ENCODE measurements at places on chromosomes 7 and 10.

GRCh38 chr10:67327626-67328535 lies 368.1 kb downstream of the CTNNA3 start:
- no peak for DNase-seq

- DNase-seq, result no peak
These were observed 12.6 kb downstream of the MAFK start for GRCh38 chr7:1542841-1543747.

DNA sequence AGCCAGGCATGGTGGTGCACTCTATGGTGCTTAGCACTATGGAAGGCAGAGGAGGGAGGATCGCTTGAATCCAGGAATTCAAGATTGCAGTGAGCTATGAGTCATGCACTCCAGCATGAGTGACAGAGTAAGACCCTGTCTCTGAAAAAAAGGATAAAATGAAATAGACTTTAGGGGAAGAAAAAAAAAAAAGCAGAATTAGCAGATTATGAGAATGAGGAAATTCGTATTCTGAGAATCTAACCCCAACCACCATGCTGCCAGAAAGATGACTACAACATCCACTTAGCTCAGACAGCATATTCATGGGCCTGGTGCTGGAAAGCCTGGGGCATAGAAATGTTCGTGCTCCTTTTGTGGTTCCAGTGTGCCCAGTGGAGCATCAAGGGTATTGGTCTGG lies 63.3 kb downstream of the TMEM26 start:
- no peak for DNase-seq

DNA sequence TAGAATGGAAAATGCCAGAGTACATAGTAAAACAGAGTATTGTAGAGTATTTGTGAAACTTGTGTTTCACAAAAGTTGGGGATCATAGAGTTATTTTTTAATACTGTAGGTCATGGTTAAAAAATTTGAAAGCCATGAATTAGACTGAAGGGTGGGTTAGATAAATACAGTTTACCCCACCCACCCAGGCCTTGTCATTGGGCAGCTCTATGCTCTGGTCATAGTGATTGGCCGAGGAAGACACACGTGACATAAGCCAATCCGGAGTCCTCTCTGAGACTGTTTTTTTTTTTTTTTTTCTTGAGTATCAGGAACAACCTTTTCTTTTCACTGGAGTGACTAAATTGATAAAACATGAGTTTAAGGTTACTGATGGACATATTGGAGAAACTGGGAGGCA lies 33.3 kb upstream of the ORC5 start:
- DNase-seq, result no peak

DNA sequence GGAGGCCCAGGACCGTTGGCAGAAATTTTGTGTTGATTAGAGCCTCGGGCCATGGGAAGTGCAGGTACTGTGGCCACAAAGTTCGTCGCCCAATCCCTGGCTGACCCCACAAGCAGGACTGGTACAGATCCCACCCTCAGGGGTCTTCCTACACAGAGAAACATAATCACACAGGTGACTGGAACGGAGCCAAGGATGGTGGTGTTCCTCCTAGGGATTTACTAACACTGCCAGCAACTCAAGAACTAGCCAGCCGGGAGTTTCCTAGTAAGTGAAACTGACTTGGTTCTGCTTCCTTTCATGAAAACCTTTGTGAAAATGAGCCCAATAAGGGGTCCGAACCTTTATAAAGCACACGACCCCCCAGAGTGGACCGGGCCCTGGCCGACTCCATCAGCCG lies 5.7 kb downstream of the CUX1 start:
- no peak for DNase-seq

GRCh38 chr10:86798025-86798424 lies 41.6 kb downstream of the BMPR1A start:
- no peak for DNase-seq

- DNase-seq, result no peak
These were observed at the start of gene CACNB2 for GRCh38 chr10:18140149-18140956. Gene CACNB2 (plus strand): TSS chr10:18140424.

GRCh38 chr10:63384001-63384400 lies 81.8 kb downstream of the JMJD1C start:
- no peak for DNase-seq

GRCh38 chr10:79342811-79343561 lies 4.3 kb upstream of the PPIF start:
- DNase-seq, result no peak

GRCh38 chr10:114703377-114704107 lies 45.5 kb upstream of the ABLIM1 start:
- DNase-seq, result no peak

- no peak for DNase-seq
These were observed 282.5 kb upstream of the MYO3A start for GRCh38 chr10:25651534-25651933.

GRCh38 chr7:124452186-124452585 lies 313.4 kb downstream of the GPR37 start:
- no peak for DNase-seq

DNA sequence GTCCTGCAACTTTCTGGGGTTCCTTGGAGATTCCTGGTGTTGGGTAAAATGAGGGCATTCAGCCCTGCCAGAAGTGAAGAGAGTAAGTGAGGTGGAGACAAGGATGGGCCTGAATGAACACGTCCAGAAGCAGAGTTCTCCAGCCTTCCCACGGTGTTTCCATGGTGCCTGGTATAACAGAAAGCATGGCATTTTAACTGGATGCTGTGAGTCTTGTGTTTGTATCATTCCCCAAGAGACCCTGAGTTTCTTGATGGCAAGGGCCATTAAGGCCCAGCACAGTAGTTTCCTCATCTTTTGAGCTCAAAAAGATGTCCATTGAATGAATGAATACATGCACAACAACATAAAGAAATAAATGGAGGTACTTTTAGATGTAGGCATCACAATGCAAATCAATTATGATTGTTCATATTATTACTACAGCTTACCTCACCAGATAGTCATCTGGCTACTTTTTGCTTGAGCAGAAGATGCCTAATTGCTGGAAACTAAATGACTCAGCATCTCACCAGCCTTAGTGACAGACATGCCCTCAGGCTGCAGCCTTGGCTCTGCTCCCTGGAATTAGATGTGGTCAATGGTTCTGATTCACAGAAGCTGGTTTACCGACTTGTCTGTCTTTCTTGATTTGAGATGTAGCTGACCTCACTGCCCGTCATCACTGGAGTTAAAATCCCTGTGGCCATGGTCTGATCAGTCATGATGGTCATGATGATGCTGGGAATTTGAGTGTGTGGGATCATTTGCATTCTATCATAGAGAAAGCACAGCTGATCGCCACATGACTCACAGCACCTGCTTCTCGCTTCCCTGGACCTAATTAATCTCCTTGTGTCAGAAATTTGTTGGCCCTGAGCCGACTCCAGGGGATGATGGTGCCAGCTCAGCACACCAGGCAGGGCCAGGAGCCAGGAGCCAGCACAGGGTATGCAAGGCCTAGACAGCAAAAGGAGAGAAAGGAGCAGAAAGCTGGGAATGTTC lies 83.9 kb downstream of the CXCL12 start:
- no peak for DNase-seq

DNA sequence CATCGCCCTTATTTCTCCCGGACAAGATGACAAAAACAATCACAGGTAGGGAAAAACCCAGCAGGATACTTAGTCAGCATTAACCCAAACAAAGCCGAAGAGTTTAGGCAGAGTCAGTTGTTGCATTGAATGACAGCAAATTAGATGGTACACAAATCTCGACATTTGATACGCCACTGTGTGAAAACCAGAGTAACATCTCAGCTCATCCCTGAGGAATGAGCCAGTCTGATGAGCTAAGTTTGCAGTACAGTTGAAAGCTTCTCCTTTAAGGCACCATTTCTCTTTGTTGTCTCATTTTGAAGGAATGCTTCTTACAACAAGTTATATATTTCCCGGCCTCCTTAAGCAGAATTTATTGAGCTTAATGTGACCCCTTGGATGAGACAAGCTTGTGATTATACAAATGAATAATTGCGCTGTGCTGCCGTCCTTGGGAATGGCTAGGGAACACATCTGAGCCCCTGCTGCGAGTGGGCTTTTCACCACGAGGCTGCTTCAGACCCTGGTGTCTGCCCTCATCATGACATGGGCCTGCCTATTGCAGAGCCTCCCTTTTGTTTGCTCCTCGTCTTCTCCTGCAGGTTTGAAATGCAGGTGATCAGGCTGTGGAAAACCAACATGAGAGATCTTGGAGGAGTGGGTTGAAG lies 137.3 kb downstream of the CELF2 start:
- no peak for DNase-seq

- DNase-seq, result no peak
These were observed 179.6 kb upstream of the TCERG1L start for GRCh38 chr10:131490991-131491594.

DNA sequence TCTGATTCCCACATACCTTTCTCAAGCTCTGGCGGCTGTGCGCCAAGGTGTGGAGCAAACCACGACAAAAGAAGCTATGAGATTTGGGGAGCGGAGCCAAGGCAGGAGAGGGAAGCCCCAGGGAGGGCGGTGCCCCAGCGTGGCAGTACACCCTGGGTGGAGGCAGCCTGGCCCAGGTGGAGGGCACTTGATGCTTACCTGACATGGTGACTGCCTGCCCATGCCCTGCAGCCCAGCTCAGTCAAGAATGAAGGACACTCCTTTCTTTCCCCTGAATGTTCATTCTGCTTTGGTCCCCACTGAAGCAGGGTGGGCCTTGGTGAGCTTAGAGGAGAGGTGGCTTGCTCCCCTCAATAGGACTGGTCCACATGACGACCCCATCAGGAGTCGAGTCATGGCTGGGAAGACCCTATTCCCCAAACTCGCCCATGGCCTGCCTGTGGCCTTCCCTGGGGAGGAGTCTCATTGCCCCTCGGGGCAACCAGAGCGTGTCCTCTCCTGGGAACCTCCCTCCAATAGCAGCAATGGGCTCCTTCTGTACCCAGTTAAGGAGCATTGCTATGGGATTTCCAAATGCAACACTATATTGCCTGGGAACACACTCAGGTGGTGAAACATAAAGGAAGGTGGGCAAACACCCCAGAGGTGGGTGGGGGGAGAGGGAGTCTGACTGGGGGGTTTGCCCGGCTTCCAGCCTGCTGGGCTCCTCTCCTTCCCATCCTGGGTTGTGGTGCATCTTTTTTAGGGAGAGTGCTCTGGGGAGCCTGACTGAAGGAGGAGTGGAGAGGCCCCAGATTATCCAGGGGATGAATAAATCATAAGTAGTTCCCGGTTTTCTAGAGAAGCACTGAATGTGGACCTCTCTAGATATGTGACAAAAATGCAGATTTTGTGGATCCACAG lies 22.7 kb downstream of the RAMP3 start:
- DNase-seq, result no peak

DNA sequence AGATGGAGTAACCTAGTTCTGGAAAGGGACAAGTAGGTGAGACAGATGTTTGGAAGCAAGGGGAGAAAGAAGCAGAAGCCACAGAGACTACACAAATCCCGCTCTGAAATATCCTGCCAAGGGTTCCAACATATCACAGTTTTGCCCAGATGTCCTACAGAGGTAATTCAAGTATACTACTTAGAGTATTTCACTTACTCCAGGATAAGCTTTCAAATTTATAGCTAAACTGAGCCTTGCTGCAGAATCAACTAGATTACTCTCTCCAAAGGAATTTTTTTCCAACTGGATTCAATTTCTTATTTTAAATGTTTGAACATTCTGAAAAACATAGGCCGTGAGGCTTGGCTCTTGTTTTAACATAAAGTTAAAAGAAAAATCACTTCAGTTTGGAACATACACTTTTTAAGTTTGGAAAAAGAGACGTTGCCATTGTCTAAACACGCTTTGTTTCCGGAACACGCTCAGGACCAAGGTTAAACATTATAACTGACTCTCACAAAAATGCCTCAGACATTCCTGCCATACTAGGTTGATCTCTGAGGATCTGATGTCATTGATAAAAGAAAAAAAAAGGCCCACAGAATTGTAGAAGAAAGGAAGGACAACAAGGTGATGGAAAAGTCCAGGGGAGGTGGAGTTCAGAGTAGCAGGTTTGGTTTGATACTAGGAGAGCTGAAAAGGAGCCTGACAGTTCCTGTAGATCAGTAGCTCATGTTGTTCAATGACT lies 74.8 kb downstream of the FAM185A start:
- DNase-seq, result no peak

DNA sequence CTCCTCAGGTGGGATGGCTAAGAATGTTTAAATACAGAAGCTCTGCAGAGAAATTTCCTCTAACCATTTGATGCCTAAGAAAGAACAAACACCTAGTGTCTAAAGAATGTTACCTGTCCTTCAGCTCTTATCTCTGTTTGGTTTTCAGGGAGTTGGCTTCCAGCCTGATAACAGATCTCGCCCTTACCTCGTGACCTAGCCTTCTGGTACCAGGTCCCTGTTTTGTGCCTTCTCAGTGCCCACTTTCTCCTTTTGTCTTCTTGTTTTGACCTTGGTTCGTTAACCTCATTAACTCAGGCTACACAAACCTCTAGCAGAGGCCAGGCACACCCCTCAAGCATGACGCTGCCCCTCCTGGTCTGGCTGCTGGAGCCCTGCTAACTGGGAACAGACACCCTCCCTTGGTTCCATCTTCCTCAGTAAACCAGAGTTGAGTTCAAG lies 16.1 kb upstream of the RAB11FIP2 start:
- no peak for DNase-seq

DNA sequence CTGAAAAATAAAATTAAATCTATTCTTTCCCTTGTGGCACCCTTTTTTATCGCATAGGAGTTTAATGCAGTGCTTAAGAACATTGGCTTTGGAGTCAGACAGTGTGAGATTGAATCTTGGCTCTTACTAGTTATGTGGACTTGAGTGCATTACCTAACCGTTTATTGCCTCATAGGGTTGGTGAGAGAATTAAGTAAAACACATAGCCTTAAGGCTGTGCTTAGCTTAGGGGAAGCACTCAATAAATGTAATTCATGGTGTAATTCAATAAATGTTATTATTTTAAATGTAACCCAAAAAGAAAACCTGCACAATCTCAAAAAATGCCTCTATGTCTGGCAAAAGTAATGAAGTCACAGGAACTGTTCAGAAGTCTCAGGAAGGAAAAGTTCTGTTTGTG lies 2.7 kb downstream of the STK17A start:
- DNase-seq, result no peak

DNA sequence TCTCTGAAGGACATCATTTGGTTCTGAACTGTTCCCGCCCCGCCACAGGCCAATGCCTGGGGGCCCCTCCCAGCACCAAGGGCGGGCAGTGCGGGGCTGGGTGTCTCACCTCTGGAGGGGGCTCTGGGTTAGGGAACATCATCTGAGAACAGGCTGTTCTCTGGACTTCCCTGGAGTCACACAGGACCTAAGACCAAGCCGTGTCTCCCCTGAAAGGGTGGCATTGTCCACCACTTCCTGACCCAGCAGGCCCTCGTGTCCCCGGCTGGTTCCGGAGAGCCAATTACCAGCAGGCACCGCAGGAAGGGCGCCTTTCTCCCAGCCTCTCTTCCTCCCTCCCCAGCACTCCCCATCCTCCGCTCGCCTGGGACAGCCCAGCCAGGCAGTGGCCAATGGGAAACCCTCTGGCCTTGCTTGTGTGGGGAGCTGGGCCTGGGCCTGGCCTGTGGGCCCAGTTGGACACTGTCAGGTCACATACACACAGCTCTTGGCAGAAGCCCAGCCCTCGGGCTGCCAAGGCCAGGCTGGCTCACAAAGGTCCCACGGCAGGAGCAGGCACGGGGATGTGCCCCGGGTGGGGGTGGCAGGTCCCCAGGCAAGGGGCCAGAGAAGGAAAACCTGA lies 119.5 kb downstream of the SPDYE5 start:
- no peak for DNase-seq

Data from activated T-helper 1 cell treated with Interleukin-2 at 50 U/mL for 16 hours (primary cell).